ENCODE measurements at places on chromosomes 3 and 15.

DNA sequence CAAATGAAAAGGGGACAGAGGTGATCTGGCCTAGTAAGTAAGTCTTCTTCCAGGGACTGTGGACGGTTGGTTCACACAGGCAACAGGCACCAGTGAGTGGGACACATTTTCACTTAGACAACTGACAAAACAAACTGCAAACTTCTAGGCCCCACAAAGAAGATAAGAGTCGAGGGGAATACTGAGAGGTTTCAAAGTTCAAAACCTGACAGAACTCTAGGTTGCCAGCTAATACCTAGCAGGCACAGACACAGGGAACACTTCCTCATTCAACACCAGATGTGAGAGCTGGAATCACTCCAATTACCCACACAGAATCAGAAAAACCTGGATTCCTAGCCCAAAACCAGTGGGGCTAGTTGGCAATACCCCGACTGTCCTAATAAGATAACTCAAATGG is 621.7 kb downstream of the ZPLD1 start:
- no peaks in the 10 kb centered on the region for H3K36me3 ChIP-seq
- H3K27me3 ChIP-seq, result no peaks in the 10 kb centered on the region
- no peak for DNase-seq
- H3K4me3 ChIP-seq, result no peak overlapping the region
- no peaks in the 10 kb centered on the region for H3K4me1 ChIP-seq

DNA sequence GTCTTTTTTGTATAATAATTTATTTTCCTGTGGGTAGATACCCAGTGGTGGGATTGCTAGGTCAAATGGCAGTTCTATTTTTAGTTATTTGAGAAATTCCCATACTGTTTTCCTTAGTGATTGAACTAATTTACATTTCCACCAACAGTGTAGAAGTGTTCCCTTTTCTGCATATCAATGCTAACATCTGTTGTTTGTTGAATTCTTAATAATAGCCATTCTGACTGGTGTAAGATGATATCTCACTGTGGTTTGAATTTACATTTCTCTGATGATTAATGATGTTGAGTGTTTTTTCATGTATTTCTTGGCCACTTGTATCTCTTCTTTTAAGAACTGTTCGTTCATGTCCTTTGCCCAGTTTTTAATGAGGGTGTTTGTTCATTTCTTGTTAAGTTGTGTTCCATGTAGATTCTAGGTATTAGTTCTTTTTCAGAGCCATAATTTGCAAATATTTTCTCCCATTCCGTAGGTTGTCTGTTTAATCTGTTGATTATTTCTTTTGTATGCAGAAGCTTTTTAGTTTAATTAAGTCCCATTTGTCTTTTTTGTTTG is 713.3 kb upstream of the EPHA6 start:
- DNase-seq, result no peak
- no peaks in the 10 kb centered on the region for H3K4me1 ChIP-seq
- H3K27ac ChIP-seq, result no peak overlapping the region
- H3K36me3 ChIP-seq, result no peaks in the 10 kb centered on the region
- no peak overlapping the region for H3K4me3 ChIP-seq

DNA sequence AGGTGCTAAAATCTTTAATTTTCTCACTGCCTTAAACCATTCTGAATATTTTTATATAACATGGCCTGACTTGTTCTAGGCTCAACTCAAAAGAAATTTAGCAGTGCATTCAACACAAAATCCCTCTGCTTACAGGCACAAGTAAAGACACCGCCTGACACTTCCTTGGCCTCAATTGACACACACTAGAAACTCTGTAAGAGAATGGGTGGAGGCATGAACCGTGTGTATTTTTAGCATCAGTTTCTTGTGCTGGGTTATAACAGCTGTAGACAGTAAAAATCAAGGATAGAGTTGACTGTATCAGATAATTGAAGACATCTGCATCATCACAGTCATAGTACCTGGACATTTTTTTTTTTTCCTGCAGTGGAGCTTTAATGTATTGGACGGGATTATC is 54.3 kb downstream of the SLC9A9 start:
- H3K4me3 ChIP-seq, result no peak overlapping the region
- H3K27me3 ChIP-seq, result no peaks in the 10 kb centered on the region
- no peak overlapping the region for H3K27ac ChIP-seq
- H3K4me1 ChIP-seq, result no peaks in the 10 kb centered on the region
- no peaks in the 10 kb centered on the region for H3K36me3 ChIP-seq

DNA sequence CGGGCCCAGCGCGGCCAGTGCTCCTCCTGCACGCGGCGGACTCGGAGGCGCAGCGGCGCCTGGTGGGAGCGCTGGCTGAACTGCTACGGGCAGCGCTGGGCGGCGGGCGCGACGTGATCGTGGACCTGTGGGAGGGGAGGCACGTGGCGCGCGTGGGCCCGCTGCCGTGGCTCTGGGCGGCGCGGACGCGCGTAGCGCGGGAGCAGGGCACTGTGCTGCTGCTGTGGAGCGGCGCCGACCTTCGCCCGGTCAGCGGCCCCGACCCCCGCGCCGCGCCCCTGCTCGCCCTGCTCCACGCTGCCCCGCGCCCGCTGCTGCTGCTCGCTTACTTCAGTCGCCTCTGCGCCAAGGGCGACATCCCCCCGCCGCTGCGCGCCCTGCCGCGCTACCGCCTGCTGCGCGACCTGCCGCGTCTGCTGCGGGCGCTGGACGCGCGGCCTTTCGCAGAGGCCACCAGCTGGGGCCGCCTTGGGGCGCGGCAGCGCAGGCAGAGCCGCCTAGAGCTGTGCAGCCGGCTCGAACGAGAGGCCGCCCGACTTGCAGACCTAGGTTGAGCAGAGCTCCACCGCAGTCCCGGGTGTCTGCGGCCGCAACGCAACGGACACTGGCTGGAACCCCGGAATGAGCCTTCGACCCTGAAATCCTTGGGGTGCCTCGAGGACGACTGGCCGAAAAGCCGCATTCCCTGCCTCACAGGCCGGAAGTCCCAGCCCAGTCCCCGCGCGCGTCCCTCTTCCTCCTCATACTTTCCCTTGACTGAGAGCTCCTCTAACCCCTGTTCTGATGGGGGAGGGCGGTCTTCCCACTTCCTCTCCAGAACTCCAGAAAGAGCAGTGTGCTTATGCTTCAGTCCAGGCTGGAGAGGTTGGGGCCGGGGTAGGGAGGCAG is 1.4 kb upstream of the IL17RC start:
- H3K27ac ChIP-seq, result no peak overlapping the region
- DNase-seq, result no peak
- H3K36me3 ChIP-seq, result no peaks in the 10 kb centered on the region
- H3K4me1 ChIP-seq, result peaks cover 12% of the 10 kb centered on the region
- no peaks in the 10 kb centered on the region for H3K27me3 ChIP-seq

GRCh38 chr3:105353485-105354161 is 13.1 kb upstream of the ALCAM start:
- no peaks in the 10 kb centered on the region for H3K27me3 ChIP-seq
- no peak overlapping the region for H3K27ac ChIP-seq
- H3K4me3 ChIP-seq, result no peak overlapping the region
- H3K4me1 ChIP-seq, result peaks cover 3% of the 10 kb centered on the region
- no peak for DNase-seq

- no peaks in the 10 kb centered on the region for H3K36me3 ChIP-seq
- H3K4me3 ChIP-seq, result no peak overlapping the region
- no peak overlapping the region for H3K27ac ChIP-seq
- peaks cover 16% of the 10 kb centered on the region for H3K4me1 ChIP-seq
- DNase-seq, result no peak
Observed at GRCh38 chr15:77535845-77536244, 96.9 kb downstream of the LINGO1 start.

DNA sequence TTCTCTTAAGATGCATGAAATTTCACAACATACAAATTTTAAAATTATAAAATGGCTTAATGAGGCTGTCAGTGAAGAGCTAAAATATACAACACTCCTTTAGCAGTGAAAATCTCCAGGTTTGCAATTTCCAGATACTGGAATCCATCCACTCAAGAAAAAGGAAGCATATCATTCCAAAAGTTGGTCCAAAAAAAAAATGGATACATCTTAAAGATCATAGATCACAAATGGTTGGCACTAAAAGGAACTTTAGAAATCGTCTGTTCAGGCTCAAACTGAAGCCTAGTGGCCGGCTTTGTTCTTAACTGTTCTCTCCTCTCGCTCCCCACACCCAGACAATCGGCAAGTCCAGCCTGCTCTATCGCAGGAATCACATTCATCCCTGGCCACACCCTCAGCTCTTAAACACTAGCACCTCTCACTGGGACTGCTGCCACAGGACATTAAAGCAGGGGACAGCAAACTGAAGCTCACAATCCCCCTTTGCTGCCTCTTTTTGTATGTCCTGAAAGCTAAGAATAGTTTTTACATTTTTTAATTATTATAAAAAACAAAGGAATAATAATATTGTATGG is 130.3 kb upstream of the CDIN1 start:
- no peak overlapping the region for H3K27ac ChIP-seq
- H3K36me3 ChIP-seq, result no peaks in the 10 kb centered on the region
- no peaks in the 10 kb centered on the region for H3K4me1 ChIP-seq
- no peak overlapping the region for H3K4me3 ChIP-seq
- DNase-seq, result peak; percentile 32

GRCh38 chr3:141087076-141087777 is 36.1 kb downstream of the SPSB4 start:
- H3K4me3 ChIP-seq, result no peak overlapping the region
- no peak overlapping the region for H3K27ac ChIP-seq

DNA sequence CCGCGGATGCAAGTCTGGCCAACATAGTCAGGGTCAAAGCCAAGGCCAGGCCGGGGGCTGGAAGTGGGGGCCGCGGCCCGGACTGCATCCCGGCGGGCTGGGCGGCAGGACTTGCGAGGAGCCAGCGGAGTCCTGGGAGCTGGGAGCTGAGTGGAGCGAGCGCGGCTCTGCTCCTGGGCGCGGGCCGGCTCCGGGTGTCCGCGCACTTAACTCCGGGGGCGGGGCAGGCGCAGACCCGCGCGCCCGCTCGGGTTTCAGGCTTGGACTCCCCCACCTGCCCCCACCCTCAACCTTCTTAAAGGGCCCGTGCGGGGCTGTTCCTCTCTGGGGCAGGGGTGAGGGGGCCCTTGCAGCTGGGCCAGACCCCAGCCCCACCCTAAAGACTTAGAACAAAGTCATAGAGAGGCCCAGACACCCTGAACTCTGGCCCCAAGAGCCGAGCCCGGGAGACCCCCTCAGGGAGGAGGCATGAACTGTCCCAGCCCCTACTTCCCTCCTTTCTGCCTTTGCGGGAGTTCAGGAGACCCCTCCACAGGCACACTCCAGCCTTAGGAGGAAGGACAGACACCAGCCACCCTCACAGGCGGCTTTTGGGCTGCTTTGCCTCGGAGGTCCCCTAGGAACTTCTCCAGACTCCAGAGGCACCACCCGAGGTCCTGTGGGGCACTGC is at the start of gene CSPG4:
Gene CSPG4 (minus strand): TSS at position 181 of the 670 bp plus-strand sequence. CDS start 93 bp downstream, at position 88.
- H3K27ac ChIP-seq, result no peak within 1 kb of the TSS
- no peaks in the 10 kb centered on the region for H3K36me3 ChIP-seq
- H3K27me3 ChIP-seq, result peaks cover 16% of the 10 kb centered on the region
- DNase-seq, result no peak
- H3K4me3 ChIP-seq, result peak within 1 kb of the TSS; percentile 39

DNA sequence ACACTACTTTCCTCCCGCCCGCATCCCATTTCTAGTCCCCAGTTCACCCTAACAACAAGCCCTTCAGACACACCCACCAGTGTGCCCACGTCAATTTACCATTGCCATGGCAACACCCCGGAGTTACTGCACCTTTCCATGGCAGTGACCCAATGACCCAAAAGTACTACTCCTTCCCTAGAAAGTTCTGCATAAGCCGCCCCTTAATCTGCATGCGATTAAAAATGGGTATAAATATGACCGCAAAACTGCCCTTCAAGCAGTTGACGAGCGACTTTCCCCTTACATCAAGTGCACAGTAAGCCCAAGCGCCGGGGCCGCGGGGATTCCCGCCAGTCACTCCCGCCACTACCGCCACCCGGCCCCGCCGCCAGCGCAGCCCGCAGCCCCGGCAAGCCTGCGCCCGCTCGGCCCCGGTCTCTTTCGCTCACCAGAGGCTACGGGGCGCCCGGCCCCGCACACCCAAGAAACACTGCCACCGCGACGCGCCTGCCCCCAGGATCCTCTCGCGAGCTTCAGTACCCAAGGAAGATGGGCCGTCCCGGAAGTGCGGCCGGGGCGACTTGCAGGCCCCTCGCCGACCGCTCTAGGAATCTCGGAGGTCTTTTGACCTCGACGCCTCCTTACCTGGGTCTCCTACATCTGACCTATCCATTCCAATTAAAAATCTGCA is 27.2 kb upstream of the ZNF502 start:
- DNase-seq, result peak; percentile 17
- peaks cover 1% of the 10 kb centered on the region for H3K36me3 ChIP-seq
- no peaks in the 10 kb centered on the region for H3K27me3 ChIP-seq
- H3K4me1 ChIP-seq, result no peaks in the 10 kb centered on the region
- H3K27ac ChIP-seq, result no peak overlapping the region
- peak overlapping the region; percentile 76 for H3K4me3 ChIP-seq

DNA sequence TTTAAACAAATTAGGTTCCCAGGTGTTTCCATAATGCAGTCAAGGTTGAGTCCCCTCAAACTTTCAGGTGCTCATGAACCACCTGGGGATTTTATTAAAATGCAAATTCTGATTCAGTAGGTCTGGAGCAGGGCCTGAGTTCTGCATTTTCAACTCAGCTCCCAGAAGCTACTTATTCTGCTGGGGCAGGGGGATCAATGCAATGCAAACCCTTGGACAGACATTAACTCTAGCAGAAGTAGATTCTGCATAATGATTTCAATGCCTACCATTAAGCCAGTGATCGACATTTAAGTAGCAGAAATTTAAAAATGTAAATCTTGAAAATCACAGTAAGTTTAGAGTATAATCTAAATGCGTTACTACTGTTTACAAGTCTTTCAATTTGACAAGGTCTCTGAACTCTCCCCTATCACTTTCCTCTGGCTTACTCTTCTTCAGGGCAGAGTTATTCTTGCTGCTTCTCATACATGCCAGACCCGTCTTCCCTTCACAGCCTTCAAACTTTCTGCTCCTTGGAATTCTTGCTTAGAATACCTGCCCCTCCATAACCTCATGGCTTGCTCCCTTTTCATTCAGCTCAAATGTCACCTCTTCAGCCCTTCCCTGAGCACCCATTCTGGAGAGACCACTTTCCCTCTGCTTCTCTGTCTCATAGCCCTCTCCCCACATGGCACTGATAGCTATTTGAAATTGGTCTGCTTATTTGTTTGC is 19.3 kb upstream of the DPPA4 start:
- no peak overlapping the region for H3K4me3 ChIP-seq
- peaks cover 28% of the 10 kb centered on the region for H3K4me1 ChIP-seq
- H3K36me3 ChIP-seq, result no peaks in the 10 kb centered on the region
- DNase-seq, result no peak
- H3K27me3 ChIP-seq, result no peaks in the 10 kb centered on the region

- H3K27me3 ChIP-seq, result no peaks in the 10 kb centered on the region
- no peaks in the 10 kb centered on the region for H3K4me1 ChIP-seq
- no peak overlapping the region for H3K4me3 ChIP-seq
- DNase-seq, result peak; percentile 15
Observed at GRCh38 chr3:57397175-57398026, 104.9 kb upstream of the ASB14 start.

- no peak overlapping the region for H3K27ac ChIP-seq
- H3K27me3 ChIP-seq, result no peaks in the 10 kb centered on the region
- no peak overlapping the region for H3K4me3 ChIP-seq
- no peak for DNase-seq
- no peaks in the 10 kb centered on the region for H3K4me1 ChIP-seq
Observed at GRCh38 chr3:29932696-29933325, 651.9 kb downstream of the RBMS3 start.

- H3K27me3 ChIP-seq, result no peaks in the 10 kb centered on the region
- no peaks in the 10 kb centered on the region for H3K36me3 ChIP-seq
- H3K27ac ChIP-seq, result no peak overlapping the region
- H3K4me3 ChIP-seq, result no peak overlapping the region
- DNase-seq, result no peak
Observed at GRCh38 chr3:112579232-112579631, 17.4 kb downstream of the SLC35A5 start.
